ENCODE measurements at places on chromosomes 2 and 18.

DNA sequence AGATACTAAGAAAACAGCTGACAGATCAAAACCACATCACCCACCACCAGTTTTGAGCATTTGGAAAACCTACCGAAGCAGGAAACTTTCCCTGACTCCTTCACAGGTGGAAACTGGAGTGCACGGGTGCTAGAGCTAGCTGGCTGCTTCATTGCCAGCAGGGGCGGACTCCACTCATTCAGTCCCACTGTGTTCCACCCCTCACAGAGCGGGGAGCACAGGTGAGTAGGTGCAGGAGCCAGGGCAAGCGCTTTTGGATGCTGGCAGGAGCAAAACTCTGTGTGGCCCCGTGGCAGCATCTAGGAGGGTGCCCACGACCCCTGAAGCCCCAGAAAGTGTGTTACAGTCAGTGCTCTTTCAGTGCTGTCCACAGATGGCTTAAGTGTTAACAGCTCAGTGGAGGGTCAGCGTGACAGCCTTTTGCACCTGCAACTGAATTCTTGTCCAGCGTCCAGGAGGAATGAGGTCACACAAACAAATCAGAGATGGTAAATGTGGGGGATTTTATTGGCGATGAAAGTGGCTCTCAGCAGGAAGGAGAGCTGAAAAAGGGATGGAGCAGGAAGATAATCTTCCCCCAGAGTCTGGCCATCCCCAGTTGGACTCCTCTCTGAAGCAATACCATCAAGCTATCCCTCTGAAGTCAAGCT is 71.1 kb downstream of the TMEM163 start:
- no peak for DNase-seq

DNA sequence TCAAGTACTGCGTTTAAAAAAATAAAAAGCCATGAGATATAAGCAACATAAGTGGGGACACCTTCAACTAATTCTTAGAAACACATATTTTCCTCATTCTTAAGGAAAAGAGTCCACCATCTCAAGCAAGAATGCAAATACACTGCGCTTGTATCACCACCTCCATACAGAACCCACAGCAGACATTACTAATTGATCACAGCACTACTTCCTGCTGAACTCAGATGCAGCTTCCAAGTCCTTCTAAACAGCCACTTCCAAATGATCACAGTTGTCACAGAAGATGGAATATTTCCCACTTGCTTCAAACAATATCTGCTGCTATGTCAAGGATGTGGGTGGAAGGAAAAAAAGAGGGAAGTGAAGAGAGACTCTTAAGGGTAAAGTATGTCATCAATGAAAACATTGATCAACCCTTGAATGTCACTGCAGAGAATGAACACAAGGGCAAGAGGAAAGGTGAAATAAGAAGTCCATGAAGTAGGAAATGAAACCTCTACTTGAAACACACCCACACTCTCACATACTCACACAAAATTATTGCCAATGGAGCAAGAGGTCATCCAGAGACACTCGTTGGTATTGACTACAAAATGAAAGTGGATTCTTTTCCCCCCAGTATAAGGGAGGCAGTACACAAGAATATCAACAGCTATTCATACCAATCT is 22.1 kb downstream of the TGFA start:
- no peak for DNase-seq

DNA sequence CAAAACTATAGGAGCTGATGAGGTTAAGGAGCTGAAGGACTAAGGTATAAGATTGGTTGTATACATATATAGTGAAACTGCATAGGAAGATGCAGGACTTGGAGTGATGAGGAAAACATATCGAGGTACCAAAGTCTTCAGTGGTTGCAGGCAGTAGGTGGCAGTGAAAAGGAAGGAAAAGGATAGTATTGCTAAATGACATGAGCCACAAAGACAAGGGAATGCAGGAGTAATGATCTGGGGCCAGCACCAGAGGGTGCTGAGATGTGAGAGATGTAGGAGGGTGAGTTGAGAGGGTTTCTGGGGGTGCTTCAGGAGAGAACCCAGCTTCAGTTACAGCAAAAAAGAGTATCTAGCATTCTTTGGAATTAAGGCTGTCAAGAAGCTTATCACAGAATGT is 172.2 kb upstream of the MYO3B start:
- no peak for DNase-seq

DNA sequence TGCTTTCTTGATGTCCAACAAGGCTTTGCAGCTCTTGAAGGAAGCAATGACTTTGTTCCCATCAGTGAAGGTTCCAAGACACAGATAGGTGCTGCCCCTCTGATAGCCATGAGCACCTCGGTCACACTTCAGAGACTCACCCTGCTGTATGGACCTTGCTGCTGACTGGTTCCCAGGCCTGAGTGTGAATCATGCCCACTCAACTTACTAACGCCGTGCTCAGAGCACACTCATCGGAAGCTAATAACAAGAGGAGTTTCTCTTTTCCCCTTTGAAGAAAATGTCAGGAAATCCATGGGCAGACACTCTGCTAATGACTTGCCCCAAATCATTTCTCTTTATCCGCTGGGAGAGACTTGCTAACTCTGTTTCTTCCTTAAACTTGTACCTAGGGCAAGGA is 83.8 kb upstream of the ARL4C start:
- no peak for DNase-seq

GRCh38 chr2:238290091-238290509 is 1.7 kb upstream of the PER2 start:
- peak; percentile 43 for DNase-seq

- no peak for DNase-seq
These were observed 39.5 kb downstream of the BCL11A start for GRCh38 chr2:60513996-60514395.

- no peak for DNase-seq
These were observed 323.5 kb downstream of the AFF3 start for GRCh38 chr2:99818842-99819241.

DNA sequence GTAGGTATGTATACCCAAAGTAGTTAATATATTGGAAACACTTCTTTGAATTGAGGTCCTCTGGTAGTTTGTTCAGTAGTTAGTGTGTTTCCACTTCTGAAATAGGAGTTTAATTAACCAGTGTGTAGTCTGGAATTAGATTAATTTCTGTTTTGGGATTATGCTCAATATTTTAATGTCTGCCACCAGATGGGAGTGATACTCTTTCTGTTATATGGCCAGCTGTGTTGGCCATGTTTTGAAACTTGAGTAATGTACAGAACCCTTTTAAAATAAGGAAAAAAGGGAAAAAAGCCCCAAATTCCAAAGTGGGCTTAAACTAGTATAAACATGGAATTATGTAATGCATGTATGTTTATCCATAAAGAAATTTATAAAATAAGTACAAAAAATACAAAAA is 147.7 kb downstream of the CTNNA2 start:
- DNase-seq, result no peak

DNA sequence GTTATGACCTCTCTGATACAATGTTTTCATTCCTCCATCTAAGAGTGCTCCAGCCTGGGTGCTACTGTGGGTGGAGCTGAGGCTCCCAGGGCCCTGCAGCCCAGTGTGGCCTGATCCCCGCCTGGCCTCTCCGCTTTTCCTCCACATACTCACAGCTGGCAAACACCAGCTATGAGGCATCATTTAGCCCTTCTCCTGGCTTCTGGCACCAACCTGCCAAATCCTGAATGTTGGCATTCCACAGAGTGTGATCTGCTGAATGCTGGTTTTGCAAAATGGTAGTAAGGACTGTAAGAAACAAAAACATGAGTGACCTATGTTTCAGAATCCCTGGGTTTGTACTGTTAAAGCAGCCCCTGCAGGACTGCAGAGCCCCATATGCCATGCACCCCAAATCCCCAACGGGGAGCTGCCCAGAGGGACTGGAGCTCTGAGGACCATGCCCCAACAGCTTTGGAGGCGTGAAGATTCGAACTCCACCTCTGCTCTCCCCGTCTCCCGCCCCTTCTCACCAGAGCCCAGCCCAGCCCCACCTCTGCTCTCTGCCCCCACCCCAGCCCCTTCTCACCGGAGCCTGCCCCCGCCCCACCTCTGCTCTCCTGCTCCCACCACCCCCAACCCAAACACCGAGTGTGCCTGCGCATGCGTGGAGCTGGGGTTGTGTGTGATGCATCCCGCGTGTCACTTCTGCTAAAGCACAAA is 4.2 kb downstream of the SLC66A2 start:
- no peak for DNase-seq

DNA sequence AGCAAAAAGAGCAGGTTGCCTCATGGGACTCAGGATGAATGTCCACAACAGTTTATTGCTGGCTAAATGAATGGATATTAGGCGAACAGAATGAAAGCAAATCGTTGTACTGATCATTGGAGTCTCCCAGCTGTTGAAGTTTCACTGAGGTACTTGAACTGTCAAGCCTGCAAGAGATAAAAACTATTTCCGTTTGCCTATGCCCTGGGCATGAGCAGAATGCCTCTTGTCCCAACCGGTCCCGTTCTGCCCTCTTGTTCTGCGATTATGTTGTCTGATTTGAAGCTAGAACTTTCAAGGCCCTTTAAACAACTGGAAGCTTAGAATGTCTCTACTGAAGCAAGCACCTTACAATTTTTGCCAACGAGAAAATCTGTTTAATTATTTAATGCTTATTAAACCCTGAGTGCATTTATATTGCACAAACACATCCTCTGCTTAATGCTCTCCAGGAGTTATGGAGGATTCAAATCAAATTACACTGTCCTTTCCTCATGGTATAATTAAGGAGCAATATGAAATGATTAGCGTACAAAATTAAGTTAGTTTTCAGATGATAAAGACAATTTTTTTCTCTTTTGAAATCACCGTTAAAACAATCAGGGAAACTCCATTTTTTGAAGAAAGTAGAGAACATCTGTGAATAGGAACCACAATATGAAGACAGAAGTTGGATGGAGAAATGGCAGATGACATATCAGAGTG is 17.7 kb downstream of the QPCT start:
- DNase-seq, result no peak

DNA sequence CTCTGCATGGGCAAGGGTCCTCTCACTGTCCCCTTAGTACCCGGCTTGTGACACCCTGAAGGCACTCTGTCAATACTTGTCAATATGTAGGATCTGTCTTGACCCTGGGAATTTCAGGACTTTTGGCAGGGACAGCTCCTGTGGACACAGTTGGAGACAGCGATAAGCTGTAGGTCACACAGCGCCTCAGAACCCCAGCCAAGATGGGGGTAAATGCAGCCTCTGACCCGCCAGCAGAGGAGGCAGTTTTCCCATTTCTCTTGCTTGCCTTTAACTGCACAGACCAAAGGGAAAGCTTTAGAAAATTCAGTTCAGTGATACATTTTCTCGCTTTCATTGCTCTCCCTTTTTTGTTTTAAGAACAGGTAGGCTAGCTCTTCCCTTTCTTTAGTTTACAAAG is 54.8 kb upstream of the KLHL29 start:
- peak; percentile 8 for DNase-seq

- DNase-seq, result peak; percentile 89
These were observed at the start of gene SH2D6 for GRCh38 chr2:85418132-85419008. SH2D6 (plus strand) TSS chr2:85418714; CDS start chr2:85429466, 10,752 bp downstream.

- DNase-seq, result no peak
These were observed 58.0 kb downstream of the PLCL1 start for GRCh38 chr2:197862246-197862955.

GRCh38 chr2:46193855-46194254 is 103.4 kb upstream of the EPAS1 start:
- no peak for DNase-seq

- DNase-seq, result no peak
These were observed 25.3 kb downstream of the ADCY3 start for GRCh38 chr2:24894750-24895149.

DNA sequence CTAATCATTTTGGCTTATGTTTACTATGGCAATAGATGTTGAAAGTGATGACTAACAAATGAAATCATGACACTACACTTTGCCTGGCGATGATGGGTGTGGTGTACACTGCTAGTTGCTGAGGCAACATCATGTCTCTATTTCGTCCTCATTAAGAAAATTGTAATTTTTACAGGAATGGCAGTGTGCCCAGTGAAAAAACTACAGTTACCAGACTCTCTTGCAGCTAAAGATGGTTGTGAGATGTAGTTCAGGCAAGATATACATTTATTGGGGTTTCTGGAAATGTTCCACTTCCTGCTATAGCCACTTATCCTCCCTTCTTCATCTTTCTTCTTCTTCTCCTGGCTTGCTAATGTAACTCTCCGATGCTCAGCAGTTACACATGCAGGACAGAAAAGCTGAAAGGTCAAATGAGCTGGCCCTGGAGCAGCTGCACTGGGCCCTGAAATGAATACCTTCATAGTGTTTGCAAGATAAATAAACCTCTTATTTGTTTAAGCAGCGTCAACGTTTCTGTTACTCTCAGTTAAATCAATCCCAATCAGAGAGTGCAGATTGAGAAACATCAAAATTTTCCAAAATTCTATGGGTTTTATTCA is 46.0 kb downstream of the SOCS6 start:
- DNase-seq, result no peak

DNA sequence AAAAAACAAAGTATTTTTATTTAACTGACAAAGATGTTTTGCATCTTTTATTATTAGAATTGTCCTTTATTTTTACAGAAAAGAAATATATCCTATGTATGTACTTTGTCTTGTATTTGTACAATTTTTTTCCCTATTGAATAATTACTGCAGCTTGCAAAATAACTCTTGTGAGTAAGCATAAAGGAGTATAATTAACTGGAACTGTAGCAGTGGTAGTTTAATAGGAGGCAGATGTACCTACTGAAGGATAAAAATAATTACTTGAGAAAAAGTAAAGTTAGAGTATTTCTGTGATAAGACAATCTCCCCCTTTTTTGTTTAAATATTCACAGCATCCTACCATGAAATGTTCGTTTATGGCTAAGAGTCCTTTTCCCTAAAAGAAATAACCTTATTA is 34.7 kb downstream of the EHBP1 start:
- DNase-seq, result no peak

DNA sequence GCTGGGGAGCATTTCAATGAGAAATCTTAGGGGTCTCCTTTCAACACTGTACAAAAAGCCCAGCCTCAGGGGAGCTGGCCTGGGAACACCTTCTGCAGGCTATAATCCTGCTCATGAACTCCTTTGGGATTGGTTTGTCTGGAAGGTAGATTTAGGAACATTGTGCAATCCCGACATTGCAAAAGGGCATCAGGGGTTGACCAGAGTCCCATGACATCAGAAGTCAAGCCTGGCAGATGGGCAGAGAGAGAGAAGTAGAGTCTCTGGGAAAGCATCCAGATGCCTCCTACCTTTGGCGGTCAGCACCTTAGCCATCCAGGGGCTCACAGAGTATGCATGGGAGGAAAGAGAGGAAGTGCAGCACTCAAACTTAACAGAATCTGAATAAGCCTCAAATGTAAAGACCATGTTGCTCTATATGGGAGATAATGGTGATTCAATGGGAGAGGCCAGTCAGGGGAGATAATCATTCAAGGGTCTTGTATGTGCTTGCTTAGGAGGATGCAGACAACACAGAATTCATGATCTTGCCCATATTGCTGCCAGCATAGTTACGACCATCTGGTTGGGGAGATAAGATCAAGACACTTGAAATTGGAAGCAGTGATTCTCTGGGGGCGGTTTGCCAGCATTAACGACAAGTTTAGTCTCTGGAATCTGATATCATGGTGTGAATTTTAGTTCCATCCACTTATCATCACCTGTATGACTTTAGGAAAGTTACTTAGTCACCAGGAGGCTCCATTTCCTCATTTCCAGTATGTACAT is 58.3 kb upstream of the UPP2 start:
- no peak for DNase-seq

GRCh38 chr18:56351911-56352500 is 286.4 kb downstream of the TXNL1 start:
- no peak for DNase-seq

GRCh38 chr18:12515550-12515949 is 107.8 kb downstream of the PRELID3A start:
- no peak for DNase-seq

- DNase-seq, result no peak
These were observed 190.2 kb upstream of the APCDD1 start for GRCh38 chr18:10264260-10264659.

- DNase-seq, result no peak
These were observed 101.3 kb upstream of the SALL3 start for GRCh38 chr18:78878335-78878734.

- no peak for DNase-seq
These were observed 102.2 kb upstream of the MSH2 start for GRCh38 chr2:47300609-47301276.

Measured in activated CD4-positive, alpha-beta T cell treated with anti-CD3 and anti-CD28 coated beads for 48 hours (primary cell).